Activated naive CD4-positive, alpha-beta T cell treated with anti-CD3 and anti-CD28 coated beads, Interleukin-2, amount 50 U/mL, for 16 hours (primary cell): ENCODE measurements at places on chromosomes 3 and 15.

DNA sequence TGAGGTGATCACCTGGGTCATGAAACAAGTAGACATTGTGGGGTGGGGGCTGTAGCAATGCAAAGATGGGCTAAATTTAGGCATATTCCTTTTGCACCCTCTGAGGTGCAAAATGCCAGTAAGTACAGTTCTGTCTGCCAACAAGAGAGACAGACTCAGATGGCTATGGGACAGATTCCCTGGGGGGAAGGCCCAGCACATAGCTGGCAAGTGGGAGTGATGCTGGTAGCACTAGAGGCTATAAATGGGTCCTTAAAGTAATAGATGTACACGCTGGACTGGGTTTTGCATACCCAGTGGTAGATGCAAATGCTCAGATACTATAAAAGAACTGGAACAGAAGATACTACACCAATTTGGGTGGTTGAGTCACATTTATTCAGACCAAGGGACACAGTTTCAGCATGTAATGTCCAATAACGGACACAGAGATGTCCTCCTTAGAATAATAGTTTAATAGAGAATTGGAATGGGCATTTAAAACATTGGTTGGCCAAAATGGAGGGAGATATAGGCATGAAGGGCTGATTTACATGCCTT lies 67.4 kb upstream of the RNU6-1 start:
- no peak for DNase-seq

DNA sequence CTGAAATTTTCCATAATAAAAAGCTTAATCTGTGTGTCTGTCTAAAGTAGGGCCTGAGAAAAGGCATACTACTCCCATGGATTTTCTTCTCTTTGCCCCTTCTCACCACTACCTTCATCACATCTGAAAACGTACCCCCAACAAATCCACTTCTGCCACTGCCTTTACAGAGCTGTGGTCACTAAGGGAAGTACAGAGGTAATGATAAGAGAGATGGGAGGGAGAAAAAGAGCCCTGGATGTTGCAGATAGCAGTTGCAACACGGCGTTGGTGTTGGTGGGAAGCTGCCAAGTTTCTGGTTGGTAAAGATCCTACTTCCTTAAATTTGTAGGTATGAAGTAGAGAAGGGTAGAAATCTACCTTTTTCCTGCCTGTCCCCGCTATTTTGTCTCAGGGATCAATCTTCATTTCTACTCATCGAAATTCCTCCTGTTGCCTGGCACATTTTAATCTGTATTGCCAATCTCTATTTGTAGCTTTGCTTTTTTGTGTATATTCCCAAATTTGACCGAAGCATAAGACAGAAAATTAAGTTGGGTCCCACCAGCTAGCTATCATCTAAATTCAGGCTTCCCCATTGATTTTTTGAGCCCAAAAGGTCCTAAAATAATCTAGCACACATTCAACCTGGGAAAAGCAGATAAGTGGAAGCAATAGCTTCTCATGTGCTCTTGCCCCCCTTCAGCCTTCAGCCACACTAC lies 102.9 kb downstream of the TFDP2 start:
- no peak for DNase-seq

- no peak for DNase-seq
Observed at GRCh38 chr3:181329024-181329423, 339.5 kb upstream of the DNAJC19 start.

- DNase-seq = no peak
Observed at GRCh38 chr3:134313847-134314587, 60.2 kb downstream of the AMOTL2 start.
